ENCODE measurements at places on chromosomes 2 and 18.

DNA sequence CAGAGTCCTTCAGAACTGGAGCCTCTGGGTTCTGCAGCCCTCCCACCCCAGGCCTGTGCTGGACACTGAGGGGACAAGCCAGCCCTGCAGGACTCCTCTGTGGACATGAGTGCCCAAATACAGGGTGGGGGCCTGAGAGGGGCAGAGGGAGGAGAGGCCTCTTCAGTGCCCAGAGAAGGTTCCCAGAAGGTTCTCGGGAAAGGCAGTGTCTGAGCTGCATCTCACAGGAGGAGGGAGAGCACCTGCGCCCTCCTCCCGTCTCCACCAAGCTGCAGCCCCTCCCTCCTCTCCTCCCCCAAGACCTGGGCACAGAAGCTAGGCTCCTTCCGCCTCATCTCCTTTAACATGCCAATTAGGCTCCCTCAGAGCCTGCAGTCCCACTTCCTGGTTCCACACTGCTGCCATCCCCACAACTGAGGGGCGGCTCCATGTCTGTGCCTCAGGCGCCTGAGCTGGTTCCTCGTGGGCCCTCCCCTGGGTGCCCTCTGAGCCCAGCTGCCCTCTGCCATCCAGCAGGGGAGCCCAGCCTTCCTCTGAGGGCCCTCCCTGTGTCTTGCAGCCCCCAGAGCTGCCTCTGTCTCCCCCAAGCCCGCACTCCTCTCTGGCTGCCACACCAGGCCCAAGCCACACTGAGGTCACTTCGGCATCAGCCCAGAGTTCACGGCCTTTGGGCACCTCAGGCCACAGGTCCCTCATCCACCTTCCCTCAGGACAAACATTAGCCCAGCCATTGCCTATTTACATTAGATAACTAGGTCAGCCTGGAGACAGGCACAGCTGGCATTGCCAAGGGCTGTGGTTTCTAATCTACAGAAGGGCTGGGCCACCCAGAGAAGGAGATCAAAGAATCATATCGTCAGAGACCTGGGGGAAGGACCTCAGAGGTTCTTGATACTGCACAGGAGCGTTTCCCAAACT lies 28.9 kb downstream of the KCNK3 start:
- DNase-seq = no peak

GRCh38 chr2:215826376-215826775 lies 187.0 kb downstream of the MREG start:
- no peak for DNase-seq

DNA sequence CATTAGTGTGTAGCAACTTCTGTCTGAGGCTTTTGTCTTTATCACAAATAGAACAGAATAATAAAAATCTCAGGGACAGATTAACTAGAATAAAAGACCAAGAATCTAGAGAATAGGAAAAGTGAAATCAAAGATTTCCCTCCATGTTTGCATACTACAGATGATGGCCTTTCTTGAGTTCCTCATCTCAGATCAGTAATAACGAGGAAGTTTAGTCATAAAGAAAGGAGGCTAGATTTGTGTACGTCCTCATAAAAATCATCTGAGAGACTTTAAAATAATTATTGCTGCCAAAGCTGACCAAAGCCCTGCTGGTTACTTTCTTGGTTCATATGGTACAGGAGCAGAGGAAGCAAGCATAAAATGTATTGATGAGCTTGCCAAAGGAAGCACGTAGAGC lies 117.3 kb downstream of the MIB1 start:
- DNase-seq = no peak

- no peak for DNase-seq
These were observed 25.5 kb downstream of the CRACDL start for GRCh38 chr2:98910349-98911125.

- DNase-seq = no peak
These were observed 87.3 kb downstream of the SH3RF3 start for GRCh38 chr2:109216332-109216731.

DNA sequence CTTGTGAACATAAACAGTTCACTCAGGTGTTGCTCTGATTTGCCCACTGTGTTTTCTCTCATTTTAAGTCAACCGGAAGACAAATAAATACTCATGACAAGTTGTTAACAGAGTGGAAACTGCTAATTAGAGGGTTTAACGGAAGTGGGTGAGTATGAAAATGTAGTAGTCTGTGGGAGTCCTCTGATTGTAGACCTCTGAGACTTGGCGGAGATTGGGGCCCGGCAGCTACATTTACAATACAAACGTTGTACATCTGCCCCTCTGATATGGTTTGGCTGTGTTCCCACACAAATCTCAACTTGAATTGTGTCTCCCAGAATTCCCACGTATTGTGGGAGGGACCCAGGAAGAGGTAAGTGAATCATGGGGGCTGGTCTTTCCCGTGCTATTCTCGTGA lies 107.3 kb upstream of the FAM98A start:
- no peak for DNase-seq

- no peak for DNase-seq
These were observed 108.4 kb upstream of the OTOS start for GRCh38 chr2:240248721-240249422.

DNA sequence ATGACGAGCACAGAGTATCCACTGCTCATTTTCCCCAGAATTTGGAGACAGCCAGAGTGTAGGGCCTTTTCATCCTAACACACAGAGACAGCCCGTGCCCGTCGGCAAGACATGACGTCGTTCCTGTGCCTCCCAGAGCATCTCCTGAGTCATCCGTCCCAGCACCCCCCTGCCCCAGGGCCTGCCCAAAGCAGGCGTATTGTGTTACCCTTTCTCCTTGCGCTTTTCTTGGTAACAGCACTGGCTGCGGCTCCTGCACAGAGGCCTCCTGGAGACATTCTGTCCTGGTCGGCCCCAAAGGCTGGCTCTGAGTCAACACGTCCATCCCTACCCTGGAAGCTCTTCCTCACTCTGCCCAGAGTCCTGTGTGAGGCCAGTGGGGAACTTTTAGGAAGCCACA lies 217.1 kb downstream of the KLHL29 start:
- no peak for DNase-seq

- no peak for DNase-seq
These were observed 620 bp upstream of the GALNT1 start for GRCh38 chr18:35580701-35581539.

DNA sequence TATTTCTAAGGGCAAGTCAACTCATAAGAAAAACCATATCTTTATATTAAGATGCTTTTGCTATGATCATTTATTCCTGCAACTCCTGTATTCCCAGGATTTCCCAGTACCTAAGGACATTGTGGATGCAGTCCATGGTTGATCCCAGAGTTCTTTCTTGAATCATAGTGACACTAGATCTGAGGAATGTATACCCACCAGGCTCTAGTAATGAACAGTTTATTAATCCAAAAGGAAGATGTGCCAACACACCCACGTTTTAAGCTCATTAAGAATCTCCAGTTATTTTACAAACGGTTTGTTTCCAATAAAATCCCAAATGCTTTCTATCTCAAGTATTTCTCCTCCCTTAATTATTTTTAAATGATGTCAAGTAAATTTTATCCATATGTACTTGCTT lies 210.8 kb upstream of the ZEB2 start:
- no peak for DNase-seq

- DNase-seq = peak; percentile 49
These were observed 120.3 kb upstream of the UXS1 start for GRCh38 chr2:106314444-106314843.

GRCh38 chr2:121707920-121708361 lies 28.7 kb downstream of the NIFK start:
- no peak for DNase-seq

DNA sequence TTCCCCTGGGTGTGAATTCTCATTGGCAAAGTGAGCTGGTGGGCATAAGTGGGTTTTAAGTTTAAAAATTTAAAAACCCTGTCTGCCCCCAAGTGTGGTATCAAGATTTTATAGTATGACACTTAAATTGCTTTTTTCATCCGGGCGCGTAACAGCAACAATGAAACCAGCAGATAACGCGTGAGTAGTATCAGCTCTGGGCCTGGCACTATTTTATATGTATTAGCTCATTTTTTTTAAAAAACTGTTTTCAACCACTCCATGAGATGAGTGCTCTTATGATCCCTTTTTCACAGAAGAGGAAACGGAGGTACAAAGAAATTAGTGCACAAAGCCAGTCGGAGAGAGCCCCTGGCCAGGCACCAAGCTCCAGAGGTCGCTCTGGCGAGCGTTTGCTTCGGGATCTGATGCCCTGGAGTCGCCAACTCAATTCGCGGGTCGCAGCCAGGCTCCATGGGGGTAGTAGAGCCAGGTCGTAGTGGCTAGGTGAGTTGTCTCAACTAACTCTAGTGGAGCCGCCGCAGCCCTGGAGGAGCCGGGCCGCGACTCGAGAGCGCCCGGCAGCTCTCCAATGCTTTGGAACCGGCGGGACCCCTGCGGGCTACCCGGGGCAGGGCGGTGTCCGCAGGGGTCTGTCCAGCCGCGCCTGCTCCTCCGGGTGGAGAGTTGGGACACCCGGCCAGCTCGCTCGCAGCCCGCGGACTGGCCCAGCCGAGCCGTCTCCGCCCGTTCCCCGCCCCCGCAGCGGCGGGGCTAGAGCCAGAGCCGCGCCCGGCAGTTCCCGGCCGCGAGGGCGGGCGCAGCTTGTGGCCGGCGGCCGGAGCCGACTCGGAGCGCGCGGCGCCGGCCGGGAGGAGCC lies at the start of gene IL1R1:
TSS of gene IL1R1 (plus strand) at position 777 of the 859 bp plus-strand sequence. CDS start 14,979 bp downstream, outside the sequence.
- DNase-seq = no peak

DNA sequence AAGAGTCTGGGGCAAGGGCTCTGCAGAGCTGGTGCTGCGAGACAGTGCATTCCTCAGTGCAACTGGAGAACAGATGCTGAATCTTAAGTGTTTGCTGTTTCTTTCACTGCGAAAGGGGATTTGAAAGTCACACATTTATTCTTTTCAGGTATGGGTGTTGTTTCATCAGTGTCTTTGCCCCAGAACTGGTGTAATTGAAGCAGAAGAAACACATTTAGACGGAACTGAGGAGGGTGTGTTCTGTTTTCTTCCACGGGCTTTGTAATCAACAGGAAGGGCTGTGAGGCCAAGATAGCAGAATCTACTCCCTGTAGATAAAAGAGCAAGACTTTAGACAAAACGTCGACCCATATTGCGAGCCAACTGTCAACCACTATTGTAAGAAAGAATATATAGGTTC lies 151.9 kb downstream of the EPHA4 start:
- no peak for DNase-seq

GRCh38 chr2:13616616-13617015 lies 899.9 kb downstream of the TRIB2 start:
- no peak for DNase-seq

- DNase-seq = no peak
These were observed 158.0 kb downstream of the RAPGEF4 start for GRCh38 chr2:172893671-172894070.

- no peak for DNase-seq
These were observed 15.7 kb downstream of the GPR35 start for GRCh38 chr2:240640939-240641338.

DNA sequence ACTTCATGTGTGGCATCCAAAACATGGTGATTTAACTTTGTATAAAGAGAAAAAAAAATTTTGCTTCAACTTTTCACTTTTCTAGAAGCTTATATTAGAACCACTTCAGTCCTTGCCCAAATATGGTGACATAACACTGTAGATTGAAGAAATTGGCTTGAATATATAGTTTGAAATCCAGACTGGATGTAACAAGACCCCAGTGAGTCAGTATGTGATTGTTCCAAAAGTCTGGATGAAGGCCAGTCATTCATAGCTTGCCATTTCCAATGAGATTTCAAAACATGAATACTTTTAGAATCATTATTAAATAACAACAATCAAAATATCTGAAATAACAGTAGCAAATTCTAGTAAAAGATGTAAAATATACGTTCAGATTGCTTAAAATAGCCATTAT lies 104.8 kb upstream of the FN1 start:
- no peak for DNase-seq

DNA sequence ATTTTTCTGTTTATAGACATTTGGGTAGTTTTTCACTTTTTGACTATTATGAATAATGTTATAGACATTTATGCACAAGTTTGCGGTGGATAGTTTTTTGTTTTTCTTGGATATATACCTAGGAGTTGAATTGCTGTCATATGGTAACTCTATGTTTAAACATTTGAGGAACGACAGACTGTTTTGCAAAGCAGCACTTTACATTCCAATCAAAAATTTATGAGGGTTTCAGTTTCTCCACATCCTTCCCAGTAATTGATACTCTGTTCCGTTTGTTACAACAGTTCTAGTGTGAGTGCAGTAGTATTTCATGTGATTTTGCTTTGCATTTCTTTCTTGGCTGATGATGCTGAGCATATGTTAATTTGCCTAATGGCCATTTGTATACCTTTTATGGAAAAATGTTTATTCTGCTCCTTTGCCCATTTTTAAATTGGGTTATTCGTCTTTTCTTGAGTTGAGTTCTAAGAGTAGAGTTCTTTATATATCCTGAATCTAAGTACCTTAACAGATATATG lies 617.3 kb upstream of the LRATD1 start:
- DNase-seq = no peak

- DNase-seq = no peak
These were observed at the start of gene LBH for GRCh38 chr2:30231212-30231995. Gene LBH, plus strand, starts transcription at chr2:30231534. Its CDS starts 205 bp downstream, at chr2:30231739.

DNA sequence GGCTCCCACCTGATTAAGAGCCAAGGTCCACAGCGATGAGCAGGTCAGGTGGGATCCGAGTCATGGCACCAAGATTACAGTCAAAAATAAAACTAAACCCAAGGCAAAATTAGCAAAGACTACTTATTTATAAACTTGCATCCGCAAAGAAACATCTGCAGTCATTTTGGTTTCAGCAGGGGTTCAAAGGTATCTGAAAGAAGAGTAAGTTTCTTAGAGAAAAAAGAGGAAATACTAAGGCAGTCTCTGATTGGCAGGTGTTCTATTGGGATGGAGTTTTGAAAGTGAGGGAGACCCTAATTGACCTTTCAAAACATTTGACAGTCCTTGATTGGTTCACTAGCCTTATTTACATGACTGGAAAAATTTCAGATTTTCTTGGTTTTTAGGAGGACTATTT lies 11.0 kb upstream of the PLB1 start:
- no peak for DNase-seq

GRCh38 chr2:46774499-46775228 lies 140.9 kb downstream of the MCFD2 start:
- DNase-seq = no peak
